ENCODE measurements at places on chromosomes 1 and 21.

DNA sequence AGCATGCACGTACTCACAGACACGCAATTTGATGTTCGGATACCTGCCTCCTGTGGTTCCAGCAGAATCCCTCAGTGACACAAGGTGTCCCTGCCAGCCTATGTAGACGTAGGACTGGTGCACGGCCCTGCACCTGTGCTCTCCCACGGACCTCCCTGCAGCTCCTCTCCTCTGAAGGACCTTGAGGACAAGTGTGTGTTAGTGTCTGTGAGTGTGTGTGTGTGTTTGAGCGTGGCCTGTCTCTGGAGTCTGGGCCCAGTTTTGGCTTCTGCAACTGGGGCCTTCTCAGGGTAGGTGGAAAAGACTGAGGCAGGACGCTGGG is 22.5 kb upstream of the DMBX1 start:
- DNase-seq, result no peak

GRCh38 chr1:26839339-26839722 is 12.8 kb downstream of the ZDHHC18 start:
- DNase-seq, result no peak

GRCh38 chr1:112807117-112807516 is 92.0 kb upstream of the PPM1J start:
- no peak for DNase-seq

GRCh38 chr1:23745515-23745914 is 2.2 kb downstream of the ELOA start:
- no peak for DNase-seq

GRCh38 chr1:236489710-236490377 is 33.9 kb upstream of the LGALS8 start:
- no peak for DNase-seq

- no peak for DNase-seq
Measured at GRCh38 chr1:188386666-188387065, 1557.9 kb downstream of the PLA2G4A start.

DNA sequence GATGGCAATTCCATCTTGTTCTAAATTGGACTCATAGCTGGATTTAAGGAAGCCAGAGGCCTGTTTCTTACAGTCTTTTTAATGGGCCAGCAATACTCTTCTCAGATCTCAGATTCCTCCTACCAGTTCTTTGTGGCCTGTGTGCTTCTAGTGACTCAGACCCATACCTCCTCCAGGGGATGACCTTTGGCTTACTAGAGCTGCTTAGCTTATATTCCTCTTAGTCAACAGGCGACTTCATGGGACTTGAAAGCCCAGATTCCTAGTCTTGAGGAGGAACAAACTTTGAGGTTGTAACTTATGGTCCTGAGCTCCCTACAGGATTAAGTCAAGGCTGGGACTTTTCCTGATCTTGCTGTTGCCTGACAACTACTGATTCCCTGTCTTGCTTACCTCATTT is 12.4 kb upstream of the PAPPA2 start:
- no peak for DNase-seq

All from NCI-H187 treated with DMSO at 0.1 percent for 48 hours (cell line).